ENCODE measurements at places on chromosomes 12 and 14.
A peak's percentile ranks its signal among the peaks of the same experiment; 100 is the strongest.

GRCh38 chr14:97724265-97724731 lies 927.1 kb downstream of the VRK1 start:
- peak; percentile 7 for DNase-seq

- DNase-seq, result no peak
Observed at GRCh38 chr14:88424573-88424972, 39.1 kb downstream of the SPATA7 start.

GRCh38 chr14:32683679-32684078 lies 255.0 kb upstream of the NPAS3 start:
- no peak for DNase-seq

- no peak for DNase-seq
Observed at GRCh38 chr12:127896661-127897060, 370.3 kb upstream of the TMEM132C start.

- DNase-seq, result no peak
Observed at GRCh38 chr12:75657831-75658230, 146.4 kb upstream of the KRR1 start.

DNA sequence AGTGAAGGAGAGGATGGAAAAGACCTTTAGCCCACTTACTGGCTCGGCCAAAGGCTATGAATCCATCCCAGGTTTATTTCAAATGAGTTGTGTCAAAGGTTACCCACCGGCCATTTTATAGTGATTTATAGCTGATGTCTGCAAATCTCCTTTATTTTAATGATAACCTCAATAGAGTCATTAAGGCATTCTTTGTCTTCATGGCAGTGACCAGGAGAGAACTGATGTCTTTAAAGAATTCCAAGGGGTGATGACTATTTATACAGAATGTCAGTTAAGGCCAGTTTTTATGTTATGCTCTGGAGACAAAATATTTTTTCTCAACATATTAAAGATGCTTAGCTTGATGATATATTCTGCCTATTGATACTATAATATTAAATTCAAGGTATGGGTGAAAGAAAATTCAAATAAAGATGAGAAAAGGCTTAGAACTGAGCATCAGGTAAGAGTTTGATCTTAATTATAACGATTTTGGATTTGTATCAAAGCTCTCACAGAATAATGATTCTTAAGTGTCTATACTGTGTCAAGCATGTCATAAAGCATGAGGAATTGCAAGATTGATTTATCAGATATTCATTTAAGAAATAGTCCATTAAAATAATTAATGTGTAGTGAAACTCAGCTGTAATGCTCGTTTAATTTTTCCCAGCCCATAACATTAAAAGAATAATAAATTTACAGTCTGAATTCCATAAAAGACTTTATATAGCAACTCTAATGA lies 361.5 kb downstream of the SOX5 start:
- DNase-seq, result no peak

Measured in epithelial cell of esophagus (primary cell).